ENCODE measurements at places on chromosomes 4 and X. TPM values are rescaled to one million over a fixed set of nuclear protein-coding genes. Genes with fewer than 3 reads are reported as not detected.

- no peak for DNase-seq
Measured at GRCh38 chrX:129731228-129731627, 7.6 kb upstream of the XPNPEP2 start.

- DNase-seq: no peak
Measured at GRCh38 chrX:20263474-20263873, 3.2 kb downstream of the RPS6KA3 start.

- no peak for DNase-seq
Measured at GRCh38 chr4:79199743-79200142, 126.1 kb downstream of the NAA11 start.

GRCh38 chr4:121272526-121272925 lies 108.3 kb downstream of the QRFPR start:
- DNase-seq: no peak

DNA sequence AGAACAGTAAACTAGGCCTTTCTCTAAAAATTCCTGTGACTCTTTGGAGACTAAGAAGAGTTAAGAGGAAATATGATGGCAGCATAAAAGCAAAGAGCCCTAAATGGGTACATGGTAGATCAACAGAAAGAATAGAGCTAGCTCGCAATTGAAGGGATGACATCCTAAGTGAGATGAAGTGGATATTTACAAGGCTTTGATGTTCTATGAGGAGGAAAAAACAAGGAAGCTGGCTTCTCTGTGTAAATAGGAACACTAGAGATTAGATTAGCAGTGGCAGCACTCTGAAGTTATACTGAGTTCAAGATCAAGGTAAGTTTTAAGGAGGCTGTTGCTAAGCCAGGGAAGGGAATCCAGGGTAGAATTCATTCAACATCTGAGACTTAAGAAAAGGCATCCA lies 73.1 kb upstream of the MBNL3 start:
- no peak for DNase-seq

DNA sequence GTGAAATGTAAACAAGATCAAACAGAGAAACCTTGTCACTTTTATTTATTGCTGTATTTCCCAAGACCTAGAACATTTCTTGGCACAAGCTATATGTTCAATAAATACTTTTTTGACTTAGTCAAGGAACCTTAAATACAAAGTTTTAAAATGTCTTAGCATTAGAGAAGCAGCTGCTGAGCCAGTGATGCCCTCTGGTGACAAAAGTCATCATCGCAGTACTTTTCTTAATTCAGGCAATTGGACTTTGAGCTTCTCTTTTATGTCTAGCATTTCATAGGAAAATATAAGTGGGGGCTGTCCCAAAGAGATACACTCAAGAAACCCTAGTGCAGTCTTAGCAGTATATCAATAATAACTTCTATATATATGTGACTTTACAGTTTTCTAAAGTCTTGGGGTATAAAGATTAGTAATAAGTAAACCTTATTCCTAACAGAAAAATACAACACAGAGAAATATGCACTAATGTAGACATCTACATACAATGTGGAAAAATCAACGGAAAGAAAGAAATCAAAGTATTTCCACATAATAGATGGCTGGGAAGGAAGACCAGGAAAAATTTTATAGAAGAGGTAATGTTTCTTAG lies 118.4 kb downstream of the DTHD1 start:
- DNase-seq: no peak

DNA sequence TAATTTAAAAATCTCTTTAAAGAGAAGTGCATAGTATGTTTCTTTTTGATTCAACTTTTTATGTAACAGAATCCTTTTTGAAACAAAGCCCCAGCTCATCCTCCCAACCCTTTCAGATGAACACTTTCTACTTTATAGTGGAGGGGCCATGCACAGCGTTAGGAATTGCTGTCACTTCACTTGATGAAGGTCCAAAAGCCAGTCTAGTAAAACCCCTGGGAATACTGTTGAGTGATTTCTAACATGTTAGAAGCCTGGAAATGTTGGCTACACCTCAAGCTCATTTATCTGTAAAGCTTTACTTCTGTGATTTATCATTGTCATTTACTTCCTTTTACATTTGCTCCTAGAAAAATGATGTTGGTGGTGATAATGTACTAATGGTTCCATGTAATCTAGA lies 1608.9 kb upstream of the TENM3 start:
- DNase-seq: no peak

DNA sequence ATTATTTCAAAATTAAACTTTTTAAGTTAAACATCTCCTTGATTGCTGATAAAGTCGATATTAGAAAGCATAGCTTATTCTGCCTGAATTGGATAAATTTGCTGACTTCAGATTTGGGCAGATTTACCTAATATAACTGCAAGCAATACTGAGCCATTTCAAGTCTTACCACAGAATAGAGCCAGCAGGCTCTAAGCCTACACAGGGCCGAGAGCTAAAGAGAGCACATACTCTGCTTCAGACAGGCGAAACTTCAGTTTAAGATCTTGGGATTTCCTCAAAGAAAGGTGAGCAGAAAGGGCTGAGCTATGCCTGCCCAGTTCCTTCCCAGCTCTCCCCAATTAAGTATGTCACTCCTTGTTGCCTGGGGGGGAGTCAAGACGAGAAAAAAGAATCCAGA lies 240.6 kb upstream of the NOCT start:
- DNase-seq: no peak

DNA sequence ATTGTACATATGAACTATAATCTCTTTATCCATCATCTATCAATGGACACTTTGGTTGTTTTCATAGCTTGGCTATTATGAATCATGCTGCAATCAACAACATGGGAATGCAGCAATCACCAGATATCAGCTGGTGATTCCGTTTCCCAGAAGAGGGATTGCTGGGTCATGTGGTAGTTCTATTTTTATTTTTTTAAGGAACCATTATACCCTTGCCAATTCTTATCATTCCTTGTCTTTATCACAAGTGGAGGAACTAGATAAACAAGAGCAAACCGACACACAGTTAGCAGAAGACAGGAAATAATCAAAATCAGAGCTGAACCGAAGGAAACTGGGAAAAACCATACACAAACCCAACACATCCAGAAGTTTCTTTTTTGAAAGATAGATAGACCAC lies 14.5 kb upstream of the LNX1 start:
- DNase-seq: no peak

DNA sequence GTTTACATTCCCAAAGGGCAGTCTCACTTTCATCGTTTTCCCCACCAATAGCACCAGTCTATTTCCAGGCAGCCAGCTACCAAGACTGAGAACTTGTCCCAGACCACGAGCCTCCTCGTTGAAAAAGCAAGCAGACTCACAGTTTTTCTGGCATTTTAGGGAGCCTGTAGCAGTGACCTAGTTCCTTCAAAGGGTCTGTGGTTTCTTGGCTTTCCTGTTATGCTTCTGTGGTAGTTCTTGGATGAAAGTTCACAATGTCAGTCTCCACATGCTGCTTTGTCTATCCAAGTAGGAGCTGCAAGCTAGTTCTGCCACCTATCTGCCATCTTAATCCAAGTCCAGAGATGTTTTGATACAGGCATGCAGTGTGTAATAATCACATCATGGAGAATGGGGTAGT lies 151.6 kb upstream of the ZC4H2 start:
- DNase-seq: peak; percentile 51

DNA sequence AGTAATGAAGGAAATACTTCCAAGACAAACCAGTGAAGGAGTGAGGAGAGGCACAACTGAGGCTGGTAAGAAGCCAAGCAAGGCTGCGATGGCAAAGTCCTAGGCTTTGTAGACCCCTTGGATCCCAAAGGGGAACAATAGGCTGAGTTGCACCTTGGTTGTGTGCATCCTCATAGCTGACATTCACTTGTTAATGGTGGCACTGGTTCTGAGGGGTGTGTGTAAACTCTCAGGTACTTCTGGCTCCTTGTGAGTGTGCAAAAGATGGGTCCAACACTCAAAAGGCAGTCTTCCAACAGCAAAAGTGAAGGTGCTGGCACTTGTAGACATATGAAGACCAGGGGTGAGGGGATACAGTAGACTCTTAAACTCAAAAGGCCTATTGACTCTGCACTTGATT lies 60.5 kb downstream of the CCNG2 start:
- no peak for DNase-seq

DNA sequence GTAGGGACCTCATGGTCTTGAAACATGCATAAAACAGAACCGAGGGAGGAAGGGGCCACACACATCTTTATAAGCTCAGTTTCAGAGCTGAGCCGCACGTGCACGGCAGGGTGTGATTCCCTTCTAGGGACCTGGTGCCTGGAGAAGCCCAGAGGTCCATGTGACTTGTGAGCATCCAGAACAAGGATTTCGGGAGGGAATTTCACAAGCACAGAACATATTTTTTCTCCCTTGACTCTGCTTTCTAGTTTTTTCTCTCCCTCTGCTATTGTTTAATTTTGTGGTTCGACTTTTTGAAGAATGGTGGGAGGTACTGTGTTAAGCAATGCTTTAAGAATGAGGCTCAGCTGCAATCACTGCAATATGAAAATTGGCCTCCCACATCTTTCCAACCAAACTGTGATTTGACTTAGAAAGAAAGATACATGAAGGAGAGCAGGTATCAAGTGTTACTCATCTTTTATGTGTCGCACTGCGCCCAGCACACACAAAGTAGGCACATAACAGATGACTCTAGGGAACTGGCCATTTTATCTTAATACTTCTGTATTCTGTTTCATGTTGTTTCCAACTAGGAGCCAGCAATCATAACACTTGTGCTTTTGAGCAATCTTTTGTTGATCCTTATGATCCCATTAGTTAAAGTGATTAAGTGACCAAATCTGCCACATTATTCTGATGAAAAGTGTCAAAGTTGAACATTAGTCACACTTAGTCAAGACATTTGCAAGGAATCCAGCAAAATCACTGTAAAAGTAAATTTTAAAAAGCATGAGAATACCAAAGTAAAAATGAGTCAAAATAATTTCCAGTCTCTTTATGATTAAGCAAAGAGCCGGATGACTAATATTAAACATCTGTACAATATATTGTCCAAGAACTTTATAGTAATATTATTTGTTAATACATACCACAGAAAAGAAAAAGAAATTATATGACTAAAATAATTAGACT lies 86.4 kb downstream of the SHISA3 start:
- no peak for DNase-seq

GRCh38 chr4:107133965-107134653 lies 98.0 kb upstream of the DKK2 start:
- DNase-seq: no peak

- DNase-seq: no peak
Measured at GRCh38 chrX:119503484-119503861, 35.2 kb downstream of the SLC25A5 start.

GRCh38 chrX:75786290-75786689 lies 1.2 kb upstream of the MAGEE2 start:
- DNase-seq: no peak

- no peak for DNase-seq
Measured at GRCh38 chrX:2145692-2146367, 354.9 kb downstream of the DHRSX start.

- no peak for DNase-seq
Measured at GRCh38 chr4:150149381-150149780, 71.1 kb downstream of the DCLK2 start.

- DNase-seq: no peak
Measured at GRCh38 chrX:12711435-12712040, 79.7 kb upstream of the PRPS2 start.

- no peak for DNase-seq
Measured at GRCh38 chr4:52646741-52647140, 12.4 kb downstream of the USP46 start.

The RAB40AL gene
- not detected for total RNA-seq

The PPBP gene
- total RNA-seq: 34.9 TPM

The TKTL2 gene
- total RNA-seq: not detected

The FHIP1A gene
- 1.9 TPM for total RNA-seq

The PLP2 gene
- 64.9 TPM for total RNA-seq

The CENPE gene
- total RNA-seq: 1.5 TPM
